Stimulated activated CD4-positive, alpha-beta T cell treated with anti-CD3 and anti-CD28 coated beads, Interleukin-2, amount 100 ng/mL, for 48 hours (primary cell): ENCODE measurements at places on chromosomes 1 and 21.
A peak's percentile ranks its signal among the peaks of the same experiment; 100 is the strongest.

DNA sequence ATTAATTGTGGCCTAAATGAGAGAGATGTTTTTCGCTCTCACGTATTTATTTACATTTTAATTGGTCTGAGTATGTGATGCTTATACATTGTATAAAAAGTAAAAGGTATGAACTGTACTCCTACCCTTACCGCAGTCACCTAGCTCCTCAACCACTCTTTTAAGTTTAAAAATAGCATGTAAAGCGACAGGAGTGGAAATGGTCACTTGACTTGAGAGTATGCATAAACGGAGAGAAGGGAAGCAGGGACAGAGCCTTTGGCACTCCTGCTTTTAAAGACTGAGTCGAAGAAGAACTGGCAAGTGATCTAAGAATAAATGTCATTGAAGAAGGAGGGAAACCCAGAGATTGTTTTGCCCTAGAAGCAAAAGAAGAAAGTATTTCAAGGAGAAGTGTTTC, 11.5 kb upstream of the DDX59 start:
- no peak for DNase-seq

DNA sequence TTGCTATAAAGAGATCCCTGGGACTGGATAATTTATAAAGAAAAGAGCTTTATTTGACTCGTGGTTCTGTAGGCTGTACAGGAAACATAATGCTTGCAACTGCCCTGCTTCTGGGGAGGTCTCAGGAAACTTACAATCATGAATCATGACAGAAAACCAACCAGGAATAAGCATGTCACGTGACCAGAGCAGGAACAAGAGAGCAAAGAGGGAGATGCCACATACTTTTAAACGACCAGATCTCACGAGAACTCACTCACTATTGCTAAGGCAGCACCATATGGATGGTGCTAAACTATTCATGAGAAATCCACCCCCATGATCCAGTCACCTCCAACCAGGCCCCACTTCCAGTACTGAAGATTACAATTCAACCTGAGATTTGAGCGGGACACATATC, 49.8 kb upstream of the RCC1 start:
- no peak for DNase-seq

- DNase-seq, result no peak
Observed at GRCh38 chr1:74526708-74527107, 14.3 kb upstream of the LRRC53 start.

- DNase-seq, result peak; percentile 24
Observed at GRCh38 chr1:51569284-51570062, 47.4 kb upstream of the OSBPL9 start.

DNA sequence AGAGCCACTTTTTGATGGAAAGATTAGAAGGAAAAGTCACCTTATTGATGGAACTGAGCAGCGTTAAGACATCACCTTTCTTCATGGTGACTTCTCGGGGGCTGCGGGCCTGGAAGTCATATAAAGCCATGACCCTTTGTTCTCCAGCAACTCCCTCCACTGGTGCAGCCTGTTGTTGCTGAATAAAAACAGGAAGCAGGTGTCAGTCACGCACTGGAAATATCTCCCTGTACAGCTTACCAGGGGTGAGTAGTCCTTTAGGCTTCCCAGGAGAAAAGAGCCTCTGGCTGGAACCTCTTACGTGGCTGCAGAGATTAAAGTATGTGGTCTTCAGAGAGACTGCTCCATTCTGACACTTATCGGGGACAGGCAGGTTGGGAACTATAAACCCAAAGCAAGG, 31.9 kb downstream of the SPTA1 start:
- no peak for DNase-seq

DNA sequence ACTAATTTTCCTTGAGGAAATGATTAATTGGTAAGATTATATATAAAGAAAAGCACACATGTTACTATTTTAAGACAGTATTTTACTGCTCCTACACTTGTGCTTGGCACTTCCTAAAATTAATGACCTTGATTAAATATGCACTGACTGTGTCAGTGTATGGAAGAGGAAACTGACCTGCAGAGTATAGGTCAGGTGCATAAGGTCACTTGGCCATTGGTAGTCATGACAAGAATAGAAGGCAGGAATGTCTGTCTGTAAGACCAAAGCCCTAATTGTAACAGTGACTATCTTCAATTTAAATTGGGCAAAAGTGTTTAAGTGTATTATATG, 128.0 kb upstream of the KCNK2 start:
- no peak for DNase-seq

- DNase-seq, result no peak
Observed at GRCh38 chr1:206967096-206967849, 3.0 kb downstream of the FCAMR start.

DNA sequence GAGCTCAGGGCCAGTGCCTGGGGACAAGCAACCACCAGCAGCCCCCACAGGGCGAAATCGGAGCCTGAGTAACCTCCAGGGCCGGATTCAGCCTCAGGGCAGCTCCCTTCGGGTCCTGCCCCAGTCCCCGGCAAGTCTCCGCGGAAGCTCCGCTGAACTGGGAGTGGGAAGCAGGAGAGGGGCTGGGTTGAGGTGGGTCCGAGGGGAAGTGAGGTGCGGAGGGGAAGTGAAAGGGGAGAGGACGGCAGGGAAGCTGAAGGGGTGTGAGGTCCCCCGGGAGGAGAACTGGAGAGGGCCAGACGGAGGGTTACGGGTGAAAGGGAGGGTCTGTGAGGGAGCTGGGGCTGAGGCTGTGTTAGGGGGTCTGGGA, 560 bp downstream of the PADI2 start:
- no peak for DNase-seq

GRCh38 chr1:225813214-225813964, 3.5 kb downstream of the EPHX1 start:
- no peak for DNase-seq

DNA sequence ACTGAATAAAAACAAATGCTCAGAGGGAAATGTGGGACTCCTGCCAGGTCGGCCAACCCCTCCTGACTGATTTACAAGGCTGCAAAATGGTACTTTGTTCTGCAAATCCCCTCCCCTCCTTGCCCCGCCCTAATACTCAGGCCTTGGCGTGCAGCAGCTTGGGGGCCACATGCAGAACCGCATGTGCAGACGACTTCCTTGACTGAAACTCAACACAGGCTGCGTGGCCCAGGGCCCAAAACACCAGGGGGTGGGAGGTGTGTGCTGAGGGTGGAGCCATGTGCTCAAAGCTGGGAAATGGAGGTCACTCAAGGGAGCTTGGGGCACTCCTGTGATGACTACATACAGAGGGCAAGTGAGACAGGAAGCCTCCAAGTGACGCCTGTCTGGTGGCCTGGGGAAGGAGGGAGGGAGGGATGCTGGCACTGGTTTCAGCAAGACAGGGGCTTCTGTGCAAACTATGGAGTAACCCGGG, 87.2 kb downstream of the MRPL37 start:
- DNase-seq, result peak; percentile 57

- DNase-seq, result no peak
Observed at GRCh38 chr1:201381130-201381529, 3.6 kb upstream of the TNNT2 start.

- DNase-seq, result no peak
Observed at GRCh38 chr1:202697038-202697437, 13.2 kb downstream of the SYT2 start.

GRCh38 chr1:233668725-233669294, 54.9 kb downstream of the KCNK1 start:
- DNase-seq, result no peak

- DNase-seq, result no peak
Observed at GRCh38 chr1:231969076-231969475, 342.5 kb downstream of the DISC1 start.

GRCh38 chr1:189654906-189655305, 822.8 kb downstream of the BRINP3 start:
- no peak for DNase-seq

DNA sequence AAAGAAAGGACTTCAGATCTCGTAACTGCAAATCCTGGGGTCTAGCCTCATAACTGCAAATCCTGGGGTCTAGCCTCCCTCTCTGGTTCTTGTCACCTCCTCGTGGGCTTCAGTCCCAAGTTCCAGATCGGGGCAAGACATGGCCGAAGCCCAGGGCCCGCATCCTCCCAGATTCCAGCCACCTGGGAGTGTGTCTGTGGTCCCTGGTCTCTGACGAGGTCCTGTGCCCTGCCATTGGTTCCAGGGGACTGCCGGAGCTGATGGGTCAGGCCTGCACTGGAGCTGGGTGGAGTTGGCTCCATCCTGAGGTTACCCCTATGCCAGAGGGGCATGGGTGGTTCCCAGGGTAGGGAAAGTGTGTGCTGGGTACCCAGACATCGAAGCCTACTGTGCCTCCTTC, 17.7 kb upstream of the C1orf174 start:
- DNase-seq, result no peak

GRCh38 chr1:15329104-15329820, 80.4 kb upstream of the EFHD2 start:
- no peak for DNase-seq

- no peak for DNase-seq
Observed at GRCh38 chr1:96145492-96145891, 576.1 kb upstream of the PTBP2 start.

- no peak for DNase-seq
Observed at GRCh38 chr1:18564676-18565075, 66.0 kb upstream of the PAX7 start.

GRCh38 chr1:226653311-226653921, 85.7 kb downstream of the ITPKB start:
- no peak for DNase-seq

DNA sequence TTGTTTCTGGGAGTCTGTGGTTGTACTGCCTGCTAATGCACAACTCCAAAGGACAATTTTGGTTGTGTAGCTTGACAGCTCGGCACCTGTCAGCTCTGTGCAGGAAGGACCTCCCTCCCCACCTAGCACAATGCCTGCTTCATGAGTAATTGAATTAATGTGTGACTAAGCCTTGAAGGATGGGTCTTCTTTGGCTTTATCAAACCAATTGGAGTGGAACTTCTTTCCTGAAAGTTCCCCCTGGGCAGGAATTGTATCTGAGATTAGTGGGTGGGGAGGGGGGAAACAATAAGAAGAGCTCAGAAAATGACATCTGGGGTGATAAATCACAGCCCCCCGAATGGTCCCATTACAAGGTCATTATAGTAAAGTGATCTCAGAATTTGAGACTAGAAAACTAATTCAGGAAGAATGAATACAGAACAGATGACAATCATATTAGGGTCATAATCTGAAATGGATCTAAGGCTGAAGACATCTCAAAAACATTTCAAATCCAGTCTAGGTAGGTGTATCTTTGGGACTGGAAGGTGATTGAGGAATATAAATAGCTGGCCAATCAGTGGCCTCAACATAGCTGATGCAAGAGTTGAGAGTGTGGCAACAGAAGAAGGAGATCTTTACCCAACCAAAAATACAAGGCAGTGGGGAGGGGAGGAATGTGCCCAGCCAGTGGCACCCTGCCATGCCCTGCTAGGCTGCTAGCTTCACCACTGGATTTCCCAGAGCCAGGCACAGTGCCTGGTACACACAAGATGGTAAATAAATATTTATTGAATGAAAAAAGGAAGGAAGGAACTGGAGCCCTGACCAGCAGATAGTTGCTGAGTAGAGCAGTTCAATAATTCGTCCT, 10.1 kb upstream of the SESN2 start:
- DNase-seq, result no peak

- DNase-seq, result no peak
Observed at GRCh38 chr1:117824616-117825015, 104.8 kb downstream of the GDAP2 start.

- DNase-seq, result no peak
Observed at GRCh38 chr1:248906753-248907661, 972 bp downstream of the PGBD2 start.

DNA sequence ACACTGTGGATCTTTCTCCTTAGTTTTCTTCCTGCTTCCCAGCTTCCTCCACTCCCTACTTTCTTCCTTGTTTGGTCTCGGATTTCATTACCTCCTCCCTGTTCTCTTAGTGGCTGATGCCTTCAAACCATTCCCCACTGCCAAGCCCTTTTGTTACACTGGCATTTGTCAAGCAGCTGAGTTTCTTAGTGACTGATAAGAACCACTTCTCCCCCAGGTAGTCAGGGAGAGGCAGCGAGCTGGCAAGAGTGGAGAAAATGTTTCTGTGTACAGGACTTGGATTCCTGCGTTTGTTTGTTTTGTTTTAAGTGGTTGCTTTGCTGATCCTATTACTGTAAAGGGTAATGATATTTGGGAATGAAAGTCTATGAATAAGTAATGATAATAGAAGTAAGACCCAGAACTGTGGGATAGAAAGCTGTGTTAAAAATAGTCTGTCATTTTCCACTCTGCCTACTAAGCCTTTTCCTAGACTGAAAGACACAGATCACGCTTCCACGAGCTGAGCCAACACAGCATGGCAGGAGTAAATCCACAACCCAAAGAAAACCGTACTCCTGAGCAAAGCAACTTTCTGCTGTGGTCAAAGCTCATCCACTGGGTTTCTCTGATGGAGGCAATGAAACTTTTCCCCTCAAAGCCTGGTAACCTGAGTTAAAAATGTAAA, 10.1 kb upstream of the SERTAD4 start:
- no peak for DNase-seq

- no peak for DNase-seq
Observed at GRCh38 chr1:117710710-117711109, 104.9 kb downstream of the TENT5C start.

DNA sequence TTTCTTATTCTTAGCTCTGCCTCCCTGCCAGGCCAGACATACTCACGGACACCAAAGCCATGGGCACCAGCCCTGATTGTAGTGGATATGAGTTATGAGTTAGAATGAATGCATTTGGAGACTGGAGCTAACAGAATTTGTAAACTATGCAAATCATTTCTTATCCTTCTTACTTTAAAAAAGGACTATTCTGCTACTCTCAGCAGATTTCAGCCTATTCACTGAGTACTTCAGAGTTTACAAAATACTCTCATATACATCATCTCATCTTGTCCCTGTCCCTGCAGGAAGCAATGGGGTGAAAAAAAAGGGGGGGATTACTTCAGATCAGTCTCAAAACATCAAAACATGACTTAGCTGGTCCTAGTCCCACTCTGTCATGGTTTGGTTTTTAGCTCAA, 541.4 kb upstream of the PLXNA2 start:
- DNase-seq, result no peak

GRCh38 chr1:200351826-200352549, 57.8 kb downstream of the ZNF281 start:
- DNase-seq, result no peak

DNA sequence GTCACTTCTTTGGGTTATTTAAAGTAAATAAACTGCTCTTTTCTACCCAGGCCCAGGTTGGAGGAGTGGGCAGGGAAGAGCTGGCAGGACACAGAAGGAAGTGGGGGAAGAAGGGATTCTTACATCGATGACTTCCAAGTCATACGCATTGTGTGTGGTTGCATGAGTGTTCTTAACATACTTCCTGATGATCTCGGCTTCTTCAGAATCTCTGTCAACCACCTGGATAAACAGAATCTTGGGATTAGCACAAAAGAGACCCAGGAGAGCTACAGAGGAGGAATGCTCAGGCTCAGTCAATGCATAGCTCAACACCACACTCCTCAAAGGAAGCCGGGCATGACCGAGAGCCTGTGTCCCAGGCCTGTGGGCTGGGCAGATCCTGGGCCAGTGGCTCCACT, 42.1 kb downstream of the PARP1 start:
- DNase-seq, result no peak

DNA sequence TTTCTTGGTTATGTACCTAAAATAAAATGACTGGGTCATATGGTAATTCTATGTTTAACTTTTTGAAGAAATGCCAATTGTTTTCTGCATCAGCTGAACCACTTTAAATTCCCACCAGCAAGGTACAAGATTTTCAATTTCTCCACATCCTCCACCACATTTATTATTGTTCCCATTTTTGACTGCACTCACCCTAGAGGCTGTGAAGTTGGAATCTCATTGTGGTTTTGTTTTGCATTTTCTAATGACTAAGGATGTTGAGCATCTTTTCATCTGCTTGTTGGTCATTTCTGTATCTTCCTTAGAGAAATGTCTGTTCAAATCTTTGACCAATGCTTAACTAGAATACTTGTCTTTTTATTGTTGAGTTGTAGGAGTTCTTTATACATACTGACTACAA, 72.5 kb downstream of the ASTN1 start:
- DNase-seq, result no peak
